ENCODE measurements at places on chromosomes 4 and X.

- no peak for DNase-seq
These were observed 76.1 kb upstream of the FHDC1 start for GRCh38 chr4:152860046-152860445.

- no peak for DNase-seq
These were observed 49.5 kb downstream of the ZAR1 start for GRCh38 chr4:48539597-48539996.

DNA sequence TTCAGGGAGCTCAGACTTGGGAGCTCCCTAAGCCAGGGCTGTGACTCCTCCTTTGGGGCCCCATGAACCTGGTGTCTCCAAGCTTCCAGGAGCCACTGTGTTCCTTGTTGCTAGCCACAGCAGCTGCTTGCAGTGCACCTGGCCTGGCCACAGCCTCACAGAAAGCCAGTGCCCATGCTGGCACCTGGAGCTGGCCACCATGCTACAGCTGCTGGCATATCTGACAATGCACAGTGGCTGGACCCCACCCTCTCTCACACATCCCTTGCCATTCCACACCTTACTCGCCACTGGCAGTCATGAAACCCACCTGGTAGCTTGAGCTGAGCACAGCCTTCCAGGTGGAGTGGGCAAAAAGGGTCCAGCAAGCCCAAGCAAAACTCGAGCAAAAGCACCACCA lies 441.7 kb downstream of the ARAP2 start:
- DNase-seq = no peak

DNA sequence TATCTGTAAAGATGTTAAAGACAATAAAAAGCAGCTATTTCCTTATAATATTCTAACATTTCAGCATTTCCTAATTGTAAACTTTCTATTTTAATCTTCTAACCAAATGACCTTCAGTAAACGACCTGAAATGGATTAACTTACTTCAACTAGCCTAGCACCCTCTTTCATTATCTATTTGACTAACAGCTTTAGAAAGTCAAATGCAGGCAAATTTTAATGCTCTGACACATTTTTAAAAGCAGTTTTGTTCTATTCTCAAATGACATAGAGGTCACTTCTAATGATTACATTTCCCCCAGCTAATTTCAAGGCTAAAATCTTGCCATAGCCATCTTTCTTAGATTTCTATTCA lies 41.9 kb downstream of the SLC7A11 start:
- no peak for DNase-seq

- DNase-seq = no peak
These were observed 19.7 kb upstream of the MTM1 start for GRCh38 chrX:150548684-150549083.

DNA sequence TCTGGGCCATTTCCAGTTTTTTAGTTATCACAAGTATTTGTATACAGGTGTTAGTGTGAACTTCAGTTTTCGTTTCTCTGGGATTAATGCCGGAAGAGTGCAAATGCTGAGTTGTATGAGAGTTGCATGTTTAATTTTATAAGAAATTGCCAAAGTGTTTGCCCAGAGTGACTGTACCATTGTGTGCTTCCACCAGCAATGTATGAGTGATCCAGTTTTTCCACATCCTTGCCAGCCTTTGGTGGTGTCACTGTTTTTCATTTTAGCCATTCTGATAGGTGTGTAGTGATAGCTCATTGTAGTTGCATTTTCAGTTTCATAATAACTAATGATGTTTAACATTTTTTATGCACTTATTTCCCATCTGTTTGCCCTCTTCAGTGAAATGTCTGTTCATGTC lies 18.4 kb downstream of the PLS3 start:
- no peak for DNase-seq

- DNase-seq = no peak
These were observed 227.0 kb downstream of the DKK2 start for GRCh38 chr4:106809076-106809475.

- DNase-seq = no peak
These were observed 52.3 kb upstream of the SCML1 start for GRCh38 chrX:17685026-17685425.

- no peak for DNase-seq
These were observed 2440.0 kb downstream of the PCDH7 start for GRCh38 chr4:33160126-33160525.

- DNase-seq = no peak
These were observed 66.7 kb upstream of the PRPS1 start for GRCh38 chrX:107561468-107562215.

GRCh38 chr4:145936997-145937901 lies 1.4 kb downstream of the ZNF827 start:
- peak; percentile 8 for DNase-seq

DNA sequence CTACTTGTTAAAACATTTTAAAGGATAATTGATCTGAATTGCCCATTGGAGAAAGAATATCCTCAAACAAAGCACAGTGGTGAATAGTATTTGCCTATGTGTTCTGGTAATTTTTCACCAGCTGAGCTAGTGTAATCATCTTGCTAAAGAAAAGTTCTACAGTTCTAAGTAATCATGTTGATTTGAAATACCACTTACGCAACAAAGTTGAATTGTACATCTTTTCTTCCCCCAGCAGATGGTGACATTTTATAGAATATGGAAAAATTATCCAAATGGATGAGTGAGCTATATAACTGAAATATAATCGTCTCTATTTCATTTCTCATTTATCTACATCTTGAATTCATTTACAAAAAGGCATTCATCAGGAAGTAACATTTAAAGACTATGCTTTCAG lies 9.7 kb upstream of the ZNF674 start:
- DNase-seq = no peak

- DNase-seq = no peak
These were observed at the start of gene CXCL13 for GRCh38 chr4:77605210-77605902. TSS of gene CXCL13 (plus strand) at chr4:77605820. CDS start at chr4:77605866, 46 bp downstream.

- no peak for DNase-seq
These were observed 45.7 kb downstream of the ACOX3 start for GRCh38 chr4:8394806-8395205.

- no peak for DNase-seq
These were observed 67.2 kb downstream of the RPS3A start for GRCh38 chr4:151166636-151167035.

GRCh38 chr4:147491086-147491485 lies 10.2 kb downstream of the EDNRA start:
- no peak for DNase-seq

DNA sequence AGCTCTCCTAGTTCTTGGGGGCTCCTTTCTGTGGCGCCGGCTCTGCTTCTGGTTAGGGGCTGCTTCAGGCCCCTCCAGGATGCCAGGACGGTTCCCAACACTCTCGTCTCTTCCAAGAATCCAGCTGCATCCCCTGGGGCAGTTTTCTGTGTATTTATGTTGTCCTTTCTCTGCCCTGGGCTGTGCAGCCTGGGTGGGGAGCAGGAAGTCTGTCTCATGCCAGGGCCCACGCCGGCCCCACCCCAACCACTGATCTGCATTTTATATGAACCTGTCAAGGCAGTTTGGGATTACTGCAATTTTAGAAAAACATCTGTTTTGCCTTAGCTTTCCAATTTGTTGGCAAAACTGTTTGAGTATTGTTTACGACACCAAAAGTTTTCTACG lies 14.6 kb downstream of the CTBP1 start:
- no peak for DNase-seq

DNA sequence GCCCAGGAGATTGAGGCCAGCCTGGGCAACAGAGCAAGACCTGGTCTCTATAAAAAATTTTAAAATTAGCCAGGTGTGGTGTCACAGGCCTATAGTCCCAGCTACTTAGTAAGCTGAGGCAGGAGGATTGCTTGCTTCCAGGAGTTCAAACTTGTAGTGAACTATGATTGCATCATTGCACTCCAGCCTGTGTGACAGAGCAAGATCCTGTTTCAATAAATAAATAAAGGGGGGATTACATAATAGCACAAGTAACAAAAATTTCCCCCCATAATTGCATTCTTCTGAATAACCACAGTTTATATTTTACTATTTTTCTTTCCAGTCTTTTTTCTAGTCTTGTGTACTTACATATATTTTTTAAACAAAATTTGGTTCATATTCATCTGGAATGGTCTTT lies 135.6 kb downstream of the CHIC2 start:
- DNase-seq = no peak

DNA sequence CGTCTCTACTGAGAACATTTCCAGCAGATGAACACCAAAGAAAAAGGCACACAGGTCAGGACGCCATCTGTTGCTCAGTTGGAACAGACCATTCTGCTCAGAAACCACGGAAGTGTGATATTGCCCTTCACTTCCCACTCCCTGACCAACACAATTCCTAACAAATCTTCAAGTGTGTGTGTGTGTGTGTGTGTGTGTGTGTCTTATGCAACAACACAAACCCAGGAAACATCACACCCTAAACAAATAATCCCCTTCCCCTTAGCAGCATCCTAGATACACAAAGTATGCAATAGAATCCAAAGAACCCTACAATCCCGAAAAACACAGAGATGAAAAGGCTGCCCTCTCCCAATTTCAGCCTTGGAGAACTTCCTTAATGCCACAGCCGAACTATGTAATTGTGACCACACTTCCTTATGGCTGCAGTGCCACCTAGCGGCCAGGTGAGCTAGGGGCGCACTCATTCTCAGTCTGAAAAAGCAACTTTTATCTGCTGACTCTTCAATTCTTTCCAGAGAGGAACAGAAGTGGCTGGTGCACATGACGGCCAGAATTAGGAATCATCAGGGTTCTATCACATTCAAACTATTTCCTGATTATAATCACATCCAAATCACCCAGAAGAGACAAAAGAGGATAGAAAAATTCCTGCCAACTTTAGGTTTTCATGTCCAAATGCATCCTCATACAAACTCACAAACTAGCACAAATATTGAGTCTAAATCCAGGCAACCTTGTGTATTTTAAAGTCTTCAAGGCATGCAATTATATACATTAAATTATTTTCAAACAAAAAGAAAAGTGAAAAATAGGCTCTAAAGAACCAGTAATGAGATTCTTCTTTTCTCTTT lies 164.9 kb downstream of the DHX15 start:
- no peak for DNase-seq

DNA sequence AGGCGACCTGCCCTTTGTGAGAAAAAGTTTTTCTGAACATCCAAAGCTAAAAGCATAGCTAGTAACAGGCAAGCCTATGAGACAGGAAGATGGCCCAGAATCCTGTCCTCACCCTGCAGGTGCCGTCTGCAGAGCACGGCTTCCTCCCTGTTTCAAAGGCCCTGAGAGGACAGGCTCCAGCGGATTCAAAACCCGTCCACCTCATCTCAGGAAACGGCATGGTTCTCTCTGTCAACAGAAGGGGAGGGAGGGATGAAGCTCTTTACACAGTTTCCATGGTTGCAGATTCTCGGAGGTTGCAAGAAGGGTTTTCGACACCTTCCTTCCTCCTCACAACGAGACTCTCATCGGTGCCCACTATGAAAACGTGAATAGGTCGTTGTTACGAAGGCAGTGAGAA lies 8.3 kb downstream of the PPP2R3B start:
- no peak for DNase-seq

- DNase-seq = no peak
These were observed 1.1 kb downstream of the RPS3A start for GRCh38 chr4:151100531-151100930.

GRCh38 chr4:91758487-91758886 lies 545.3 kb upstream of the GRID2 start:
- no peak for DNase-seq

DNA sequence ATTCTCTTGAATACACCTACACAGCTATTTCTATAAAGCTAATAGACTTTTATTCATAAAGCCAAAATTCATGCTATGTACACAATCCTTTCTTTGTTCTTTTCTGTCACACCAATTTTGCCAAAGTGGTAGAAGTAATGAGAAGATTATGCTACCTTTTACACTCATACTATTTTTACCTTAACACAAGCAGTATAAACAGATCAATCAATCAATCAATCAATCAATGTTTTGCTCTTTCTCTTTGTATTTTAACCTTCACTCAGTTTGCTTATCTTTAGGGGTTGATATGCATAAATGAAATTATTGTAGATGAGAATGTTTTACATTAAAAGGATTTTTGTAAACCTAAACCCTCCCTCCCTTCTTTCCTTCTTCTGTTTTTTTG lies 878.6 kb downstream of the RAPGEF2 start:
- no peak for DNase-seq

- no peak for DNase-seq
These were observed 82.5 kb downstream of the LCORL start for GRCh38 chr4:17939054-17939453.

DNA sequence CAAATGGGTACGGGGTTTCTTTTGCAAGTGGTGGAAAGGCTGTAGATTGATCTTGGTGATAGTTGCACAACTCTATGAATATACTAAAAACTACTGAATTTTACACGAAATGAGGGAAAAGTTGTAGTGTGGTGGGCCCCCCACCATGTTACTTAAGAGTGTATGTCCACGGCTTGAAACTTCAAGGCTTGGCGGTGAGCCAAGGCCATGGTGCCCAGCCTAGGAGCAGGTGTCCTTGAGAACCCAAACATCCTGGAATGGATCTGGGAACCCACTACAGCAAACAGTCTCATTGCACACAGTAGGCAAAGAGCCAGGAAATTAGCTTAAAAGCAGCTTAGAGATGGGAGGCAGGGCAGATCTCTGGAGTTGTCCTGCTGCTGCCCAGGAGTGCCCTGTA lies 62.9 kb downstream of the BRCC3 start:
- no peak for DNase-seq

DNA sequence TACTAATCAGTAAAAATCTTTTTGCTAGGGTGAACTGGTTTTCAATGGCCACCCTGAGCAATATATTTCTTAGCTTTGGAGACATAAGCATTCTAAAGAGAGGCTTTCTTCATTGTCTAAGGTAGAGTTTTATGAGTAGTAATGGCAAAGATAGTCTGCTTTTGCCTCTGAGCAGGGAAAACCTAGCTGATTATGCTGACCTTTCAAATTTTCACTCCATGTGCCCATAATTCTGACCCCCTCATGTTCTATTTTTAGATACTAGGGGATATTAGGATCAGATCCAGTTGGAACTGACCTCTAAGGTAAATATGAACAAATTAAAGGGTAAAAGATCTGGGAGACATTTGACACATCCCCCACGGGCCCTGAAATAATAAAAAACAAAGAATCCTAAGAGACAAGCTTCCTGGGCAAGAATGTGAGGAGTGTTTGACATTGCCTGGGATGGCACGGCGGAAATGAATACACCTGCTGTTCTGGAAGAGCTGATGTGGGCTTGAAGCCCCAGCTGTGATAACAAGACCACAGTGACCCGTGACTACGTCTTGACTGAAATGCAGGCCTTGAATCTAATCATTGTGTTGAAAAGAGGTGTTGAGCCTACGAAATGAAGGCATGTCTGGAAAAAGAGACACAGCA lies 392.1 kb upstream of the FRG1 start:
- no peak for DNase-seq

GRCh38 chr4:101790521-101791181 lies at the start of gene BANK1:
TSS of gene BANK1 (plus strand) at chr4:101790730. CDS start at chr4:101790881, 151 bp downstream.
- DNase-seq = peak; percentile 20

DNA sequence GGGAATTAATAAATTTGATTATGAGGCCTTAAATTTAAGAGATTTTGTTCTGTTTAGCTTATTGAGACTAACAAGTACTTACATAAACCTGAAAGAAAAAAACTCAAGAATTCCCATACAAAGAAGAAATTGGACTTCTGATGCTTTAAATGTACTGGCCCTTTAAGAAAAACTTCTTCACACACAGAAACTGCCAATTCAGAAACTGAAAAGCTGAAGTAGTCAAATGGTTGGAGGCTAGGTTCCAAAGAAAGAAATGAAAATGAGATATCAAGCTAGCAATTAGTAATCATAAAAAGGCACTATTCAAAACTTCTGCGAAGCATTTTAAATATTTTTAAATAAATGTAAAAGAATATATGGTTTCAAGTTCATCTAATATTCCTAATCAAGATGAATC lies 151.3 kb downstream of the THOC2 start:
- no peak for DNase-seq
